ENCODE measurements at places on chromosomes 5 and 9.

GRCh38 chr5:160128632-160129031 is 9.4 kb upstream of the PWWP2A start:
- no peak for DNase-seq

DNA sequence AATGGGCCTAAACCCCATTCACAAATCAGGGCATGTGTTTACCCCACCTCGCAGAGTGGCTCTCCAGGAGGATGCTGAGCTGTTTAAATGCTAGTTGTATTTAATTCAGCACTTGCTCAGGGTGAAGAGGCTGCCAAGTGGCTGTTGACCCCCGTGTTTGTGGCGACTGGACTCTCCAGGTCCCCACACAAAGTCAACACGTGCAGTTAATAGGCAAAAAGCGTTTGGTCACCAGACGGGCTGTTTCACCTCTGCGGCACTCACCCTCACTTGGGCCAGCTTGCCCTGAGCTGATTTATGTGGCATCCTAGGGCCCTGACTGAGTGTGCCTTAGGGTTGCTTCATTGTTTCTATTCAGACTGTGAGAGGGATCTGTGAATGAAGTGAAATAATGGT is 152.3 kb downstream of the GAS1 start:
- DNase-seq: no peak

DNA sequence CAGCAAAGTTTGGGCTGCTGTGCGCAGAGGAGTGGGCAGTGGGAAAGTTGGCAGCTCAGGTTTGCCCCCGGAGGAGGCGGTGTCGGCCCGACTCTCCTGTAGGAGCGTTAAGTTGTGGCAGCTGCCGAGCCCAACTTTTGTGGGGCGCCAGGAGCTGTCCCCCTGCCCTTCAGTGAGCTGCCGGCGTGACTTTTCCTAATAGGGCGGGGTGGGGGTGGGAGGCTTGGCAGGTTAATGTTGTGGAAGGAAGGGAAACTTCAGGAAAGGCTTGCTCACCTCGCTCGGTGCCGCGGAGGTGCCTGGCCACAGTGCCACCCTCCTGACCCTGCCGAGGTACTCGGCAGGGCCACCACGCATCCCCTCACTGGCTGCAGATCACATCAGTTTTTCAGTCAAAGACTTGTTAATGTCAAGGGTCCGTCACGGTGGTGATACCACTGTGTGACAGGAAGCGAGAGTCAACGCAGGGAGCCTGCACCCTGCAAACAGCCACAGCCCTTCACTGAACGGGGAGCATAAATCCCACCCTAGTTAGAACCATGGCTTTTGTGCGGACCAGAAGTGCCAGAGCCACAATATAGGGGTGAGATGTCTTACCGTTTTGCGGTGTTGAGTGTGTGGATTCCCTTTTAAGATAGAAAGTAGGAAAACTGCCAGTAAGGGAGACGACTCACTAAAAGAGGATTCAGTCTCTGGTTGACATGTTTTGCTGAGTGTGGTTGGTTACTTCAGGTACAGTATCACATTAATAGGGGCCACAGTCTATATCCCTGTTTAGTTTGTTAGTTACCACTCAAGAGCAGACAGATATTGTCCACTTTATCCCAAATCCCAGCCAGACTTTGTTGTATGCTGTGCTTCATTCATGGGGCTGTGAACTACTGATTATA is 796 bp downstream of the LNPEP start:
- no peak for DNase-seq

- no peak for DNase-seq
These were observed 110.1 kb upstream of the RAD23B start for GRCh38 chr9:107172979-107173347.
